Motor neuron (in vitro differentiated cells): ENCODE measurements at places on chromosomes 4 and X. TPM values are rescaled to one million over a fixed set of nuclear protein-coding genes. Genes with fewer than 3 reads are reported as not detected.

DNA sequence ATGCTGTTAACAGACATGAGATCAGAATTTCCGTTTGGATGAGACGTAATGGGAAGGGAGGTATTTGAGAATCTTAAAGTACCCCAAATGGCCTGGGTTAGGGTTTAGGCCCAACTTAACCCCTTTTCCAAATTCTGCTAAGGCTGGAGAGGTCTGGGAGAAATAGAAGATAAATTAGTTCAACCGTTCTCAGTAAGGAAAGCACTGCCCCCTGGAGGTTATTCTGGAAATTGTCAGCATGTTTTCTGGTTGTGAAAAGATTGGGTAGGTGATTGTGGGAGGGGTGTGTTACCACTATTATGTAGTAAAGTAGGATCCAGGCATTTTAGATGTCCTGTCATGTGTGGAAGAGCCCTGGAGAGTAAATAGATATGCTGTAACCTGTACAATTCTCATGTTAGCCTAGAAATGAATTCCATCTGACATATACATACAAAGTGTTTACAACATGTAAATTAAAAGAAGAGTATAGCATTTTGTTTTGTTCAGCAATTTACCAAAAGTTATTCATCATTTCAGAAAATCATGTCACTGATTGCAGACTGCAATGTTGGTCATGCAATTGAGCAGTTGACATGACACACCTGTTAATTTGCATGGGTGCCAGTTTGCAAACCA lies 26.8 kb upstream of the GRXCR1 start:
- no peak for ATAC-seq

- no peak for ATAC-seq
Observed at GRCh38 chr4:2933566-2934076, 29.6 kb downstream of the NOP14 start.

GRCh38 chr4:94979621-94980020 lies 221.9 kb downstream of the BMPR1B start:
- ATAC-seq = no peak

Gene NSDHL
- 10.2 and 13.8 TPM in 2 replicates for total RNA-seq

Gene MOSPD2
- 18.8 and 22.4 TPM in 2 replicates for total RNA-seq

- peak; percentile 25 for ATAC-seq
Observed at GRCh38 chr4:891747-892146, 40.4 kb downstream of the GAK start.

GRCh38 chr4:106287353-106287969 lies 28.5 kb downstream of the TBCK start:
- ATAC-seq = peak; percentile 33

GRCh38 chr4:105002278-105002677 lies 144.4 kb upstream of the TET2 start:
- no peak for ATAC-seq

DNA sequence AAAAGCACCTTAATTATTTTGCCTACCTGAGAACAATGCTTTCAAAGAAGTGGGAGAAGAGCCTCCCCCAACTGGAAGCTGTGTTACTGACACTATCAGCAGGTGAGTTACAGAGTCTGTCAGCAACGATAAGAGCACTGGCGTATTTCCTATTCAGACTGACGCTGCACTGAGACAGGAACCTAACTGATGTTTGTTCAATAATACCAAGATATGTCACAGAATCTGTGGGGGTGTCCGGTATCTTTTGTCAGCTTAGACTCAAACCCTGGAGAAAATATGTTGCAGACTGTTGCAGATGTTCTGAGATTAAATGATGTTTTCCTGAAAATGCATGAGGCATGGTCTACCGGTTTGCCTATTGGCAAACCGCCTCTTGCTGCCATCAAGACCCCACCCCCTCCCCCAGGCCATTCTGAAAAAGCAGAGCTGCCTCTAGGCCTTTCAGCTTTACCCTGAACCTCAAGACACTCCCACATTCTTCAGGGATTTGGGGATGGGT lies 115.2 kb upstream of the KIT start:
- ATAC-seq = no peak

Gene ETDB
- total RNA-seq = not detected in 2 replicates

GRCh38 chr4:955161-955921 lies 18.0 kb downstream of the DGKQ start:
- ATAC-seq = no peak

- no peak for ATAC-seq
Observed at GRCh38 chrX:123311486-123311885, 127.4 kb downstream of the GRIA3 start.

GRCh38 chrX:19814240-19814639 lies 73.2 kb downstream of the SH3KBP1 start:
- no peak for ATAC-seq

DNA sequence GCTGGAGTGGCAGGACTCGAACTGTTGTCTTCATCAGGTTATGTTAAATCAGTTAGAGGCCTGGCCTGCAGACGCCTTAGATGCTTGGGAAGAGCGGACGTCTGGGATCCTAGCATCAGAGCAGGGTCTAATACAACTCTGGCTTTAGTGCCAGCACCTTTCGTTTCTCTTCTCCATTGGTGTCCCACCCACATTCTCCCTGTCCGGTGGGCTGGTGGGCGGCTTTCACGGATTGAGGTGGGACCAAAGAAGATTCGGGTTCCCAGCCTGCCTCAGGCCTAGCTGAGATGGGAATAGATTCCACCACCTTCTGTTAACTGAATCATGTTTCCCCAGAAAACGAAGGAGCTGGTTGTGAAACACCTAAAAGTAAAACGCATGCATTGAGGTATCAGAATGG lies 939 bp downstream of the PDK3 start:
- no peak for ATAC-seq

Gene PF4V1
- not detected in 2 replicates for total RNA-seq

DNA sequence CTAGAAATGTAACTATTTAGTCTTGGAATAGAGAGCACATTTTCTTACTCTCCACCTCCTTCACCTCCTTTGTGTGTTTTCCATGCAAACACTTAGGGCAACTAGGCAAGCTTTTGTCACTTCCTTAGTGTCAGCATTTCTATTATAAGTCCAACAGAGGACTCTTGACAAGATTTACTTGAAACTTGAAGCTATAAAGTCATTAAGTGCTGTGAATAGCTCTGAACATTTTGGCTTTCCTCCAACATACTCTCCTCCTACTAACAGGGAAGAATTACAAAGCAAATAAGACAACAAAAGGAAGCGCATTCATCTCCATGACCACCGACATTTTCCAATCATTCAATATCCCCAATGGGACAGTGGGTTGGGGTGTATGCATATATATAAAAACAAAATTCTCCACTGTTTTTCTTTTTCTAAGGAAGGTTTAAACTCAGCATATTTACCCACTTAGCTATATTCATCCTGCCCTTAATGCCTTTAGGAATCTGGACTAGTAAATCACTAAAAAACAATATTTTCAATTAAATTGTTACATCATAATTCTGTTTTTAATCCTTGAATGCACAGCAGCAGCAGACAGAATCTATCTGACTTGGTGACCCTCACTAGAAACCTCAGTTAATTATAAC lies 264.6 kb downstream of the SNCA start:
- no peak for ATAC-seq

GRCh38 chr4:67483868-67484602 lies 61.3 kb downstream of the CENPC start:
- no peak for ATAC-seq

GRCh38 chr4:123244137-123244536 lies 152.5 kb upstream of the SPRY1 start:
- ATAC-seq = peak; percentile 55

DNA sequence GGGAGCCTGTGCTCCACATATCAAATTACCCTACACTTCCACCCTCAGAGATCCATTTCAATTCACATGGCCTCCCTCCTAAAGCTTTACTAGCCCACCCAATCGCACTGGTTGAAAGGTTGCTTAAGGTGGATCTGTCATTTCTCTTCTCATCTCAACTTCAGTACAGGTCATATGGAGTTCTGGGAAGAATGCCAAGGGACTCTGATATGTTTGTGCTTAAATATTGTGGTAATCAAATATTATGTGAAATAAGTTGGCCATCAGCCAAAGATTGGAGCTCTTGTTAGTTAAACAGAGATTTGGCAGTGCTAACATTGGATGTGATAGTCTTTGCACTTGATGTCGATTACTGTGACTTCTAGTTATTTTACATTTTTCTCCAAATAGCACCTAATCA lies 20.5 kb downstream of the SEPTIN6 start:
- no peak for ATAC-seq

DNA sequence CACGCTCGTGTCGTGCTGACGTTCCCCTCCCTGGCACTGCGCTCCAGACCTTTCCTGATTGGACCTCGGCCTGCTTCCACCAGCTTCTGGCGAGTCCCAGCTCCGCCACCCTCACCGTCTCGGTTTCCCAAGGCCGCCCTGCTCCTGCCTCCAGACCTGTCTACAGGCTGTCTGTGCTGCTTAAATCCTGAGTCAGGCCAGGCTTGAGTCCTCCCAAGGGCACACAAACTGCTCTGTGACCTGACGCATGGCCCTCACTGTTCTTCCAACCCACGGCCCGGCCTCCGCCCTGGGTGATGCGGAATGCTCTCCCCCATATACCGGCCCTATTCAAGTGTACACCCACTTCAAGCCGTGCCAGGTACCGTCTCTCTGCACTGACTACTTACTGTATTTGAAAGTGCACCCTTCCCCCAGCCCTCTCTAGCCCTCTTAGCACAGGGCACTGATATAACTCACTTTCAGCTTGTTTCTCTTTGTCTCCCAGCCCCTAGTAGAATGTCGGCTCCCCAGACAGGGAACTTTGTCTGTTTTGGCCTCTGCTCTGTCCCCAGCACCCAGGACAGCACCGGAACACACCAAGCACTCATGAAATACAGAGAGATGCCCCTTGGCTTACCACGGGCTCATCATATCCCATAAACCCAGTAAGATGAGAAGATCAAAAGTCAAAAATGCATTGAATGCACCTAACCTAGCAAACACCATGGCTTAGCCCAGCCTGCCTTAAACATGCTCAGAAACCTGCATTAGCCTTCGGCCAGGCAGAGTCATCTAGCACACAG lies 63.1 kb upstream of the AFAP1 start:
- ATAC-seq = no peak

Gene HTN3
- 1.1 TPM in 1 of 2 replicates, not detected in the other for total RNA-seq

GRCh38 chr4:184821242-184821641 lies 4.5 kb downstream of the ACSL1 start:
- ATAC-seq = no peak

DNA sequence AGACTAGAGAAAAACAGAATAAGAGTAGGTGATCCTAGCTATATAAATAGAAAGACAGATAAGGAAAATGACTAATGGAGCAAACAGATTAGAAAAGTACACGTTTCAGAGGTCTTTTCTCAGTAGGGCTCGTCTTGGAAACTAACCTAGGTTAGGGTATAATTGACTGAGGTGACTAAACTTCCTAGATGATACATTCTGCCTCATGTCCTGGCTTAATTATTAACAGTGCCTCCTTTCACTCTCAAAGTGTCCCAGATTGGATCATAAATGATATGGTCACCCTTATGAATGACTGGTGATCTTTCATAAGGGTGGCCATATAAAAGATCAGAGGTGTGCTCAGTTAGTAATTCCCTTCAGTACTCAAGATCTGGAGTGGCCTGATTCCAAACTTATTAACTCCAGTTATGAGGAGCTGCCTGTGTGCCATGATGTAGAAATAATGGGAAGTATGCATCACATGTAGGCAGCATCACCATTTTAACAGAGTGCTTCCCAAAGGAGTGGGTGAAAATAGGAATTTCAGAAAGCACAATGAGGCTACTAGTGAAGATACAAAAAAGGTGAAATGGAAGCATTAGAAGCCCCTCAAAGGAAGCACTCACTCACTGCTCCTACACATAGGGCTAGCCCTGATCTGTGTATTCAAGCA lies 14.7 kb upstream of the GRIA3 start:
- ATAC-seq = no peak

DNA sequence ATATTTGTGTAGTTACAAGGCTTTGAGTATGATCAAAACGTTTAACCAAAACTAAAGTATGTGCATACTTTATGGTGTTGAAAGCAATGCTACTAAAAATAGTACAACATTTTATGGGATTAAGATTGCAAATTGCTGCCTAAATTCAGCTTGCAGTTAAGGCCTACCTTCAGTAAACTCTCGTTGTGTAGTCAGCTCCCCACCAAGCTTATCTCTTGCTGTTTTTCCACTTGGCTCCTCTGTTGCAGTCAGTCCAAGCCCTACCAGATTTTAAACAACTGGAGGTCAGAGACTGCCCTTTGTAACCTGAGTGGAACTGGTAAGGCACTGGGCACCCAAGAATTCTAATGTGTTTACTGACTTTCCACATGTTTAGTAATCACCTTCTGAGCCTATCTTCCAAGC lies 25.7 kb downstream of the AFF1 start:
- ATAC-seq = no peak

- peak; percentile 63 for ATAC-seq
Observed at GRCh38 chrX:84340968-84341367, 153.0 kb upstream of the RPS6KA6 start.

DNA sequence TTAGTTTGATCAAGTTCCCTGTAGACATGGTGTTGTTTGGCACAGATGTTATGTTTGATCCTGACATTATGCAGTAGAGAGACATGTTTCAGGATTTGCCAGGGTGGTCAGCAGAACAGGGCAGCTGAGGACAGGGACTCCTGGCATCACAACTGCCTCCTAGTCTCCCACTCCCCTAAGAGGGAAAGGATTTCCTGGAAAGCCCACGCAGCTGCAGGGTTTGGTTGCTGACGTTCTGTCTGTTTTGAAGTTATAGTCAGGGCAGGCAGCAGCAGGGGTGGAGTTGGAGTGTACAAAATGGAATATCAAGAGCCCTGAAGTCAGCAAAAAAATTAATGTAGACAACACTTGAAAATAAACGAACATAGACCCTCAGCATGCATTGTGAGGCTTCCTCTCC lies 125.4 kb downstream of the CPE start:
- ATAC-seq = no peak

DNA sequence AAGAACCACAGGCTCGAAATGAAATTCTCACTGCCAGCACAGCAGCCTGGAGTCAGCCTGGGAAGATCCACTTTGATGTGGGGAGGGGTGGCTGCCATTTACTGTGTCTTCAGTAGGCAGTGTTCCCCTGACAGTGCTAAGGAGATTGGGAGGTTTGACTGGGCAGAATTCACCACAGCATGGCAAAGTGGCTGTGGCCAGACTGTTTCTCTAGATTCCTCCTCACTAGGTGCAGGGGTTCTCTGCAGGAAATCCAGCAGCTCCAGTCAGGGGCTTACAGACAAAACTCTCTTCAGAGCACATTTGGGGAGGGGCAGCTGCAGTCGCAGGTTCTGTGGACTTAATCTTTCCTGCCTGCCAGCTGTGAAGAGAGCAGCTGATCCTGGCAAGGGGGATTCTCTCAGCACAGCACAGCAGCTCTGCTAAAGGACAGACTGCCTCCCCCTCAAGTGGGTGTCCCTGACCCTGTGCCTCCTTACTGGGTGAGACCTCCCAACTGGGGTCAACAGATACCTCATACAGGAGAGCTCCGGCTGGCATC lies 1174.0 kb downstream of the RAPGEF2 start:
- ATAC-seq = no peak

DNA sequence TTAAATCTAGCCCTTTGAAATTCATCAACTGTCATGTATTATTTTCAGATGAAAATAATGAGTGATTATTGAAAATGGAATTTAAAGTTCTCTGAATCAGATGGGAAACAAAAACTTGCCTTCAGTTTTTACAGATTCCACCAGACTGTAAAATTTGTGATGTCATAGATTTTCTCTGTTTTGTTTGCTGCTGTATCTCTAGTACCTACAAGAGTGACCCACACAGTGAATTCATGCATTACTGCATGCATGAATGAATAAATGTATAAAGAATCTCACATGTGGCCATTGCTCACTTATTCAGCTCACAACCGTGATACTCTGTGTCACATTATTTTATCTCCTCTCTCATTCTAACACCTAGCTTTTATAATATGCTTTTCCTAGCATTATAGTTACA lies 532.2 kb upstream of the AGA start:
- no peak for ATAC-seq

- ATAC-seq = no peak
Observed at GRCh38 chrX:29690061-29690460, 525.3 kb upstream of the MAGEB2 start.
